ENCODE measurements at places on chromosomes 3 and 15. TPM values are rescaled to one million over a fixed set of nuclear protein-coding genes. Genes with fewer than 3 reads are reported as not detected.

GRCh38 chr15:36886701-36887100 lies 213.6 kb downstream of the MEIS2 start:
- DNase-seq, result no peak

GRCh38 chr3:57556459-57557084 lies 498 bp downstream of the PDE12 start:
- DNase-seq, result peak; percentile 41

GRCh38 chr15:66765478-66766281 lies 63.6 kb downstream of the SMAD6 start:
- no peak for DNase-seq

- no peak for DNase-seq
These were observed 16.2 kb downstream of the ACAD11 start for GRCh38 chr3:132643366-132643765.

GRCh38 chr3:129346695-129347457 lies 68.2 kb downstream of the HMCES start:
- DNase-seq, result peak; percentile 50

GRCh38 chr15:43095243-43095642 lies 10.6 kb downstream of the UBR1 start:
- no peak for DNase-seq

The PLSCR2 gene
- polyA plus RNA-seq, result not detected

The PLCH1 gene
- polyA plus RNA-seq, result 0.07 TPM
